ENCODE measurements at places on chromosomes 1 and 21.

DNA sequence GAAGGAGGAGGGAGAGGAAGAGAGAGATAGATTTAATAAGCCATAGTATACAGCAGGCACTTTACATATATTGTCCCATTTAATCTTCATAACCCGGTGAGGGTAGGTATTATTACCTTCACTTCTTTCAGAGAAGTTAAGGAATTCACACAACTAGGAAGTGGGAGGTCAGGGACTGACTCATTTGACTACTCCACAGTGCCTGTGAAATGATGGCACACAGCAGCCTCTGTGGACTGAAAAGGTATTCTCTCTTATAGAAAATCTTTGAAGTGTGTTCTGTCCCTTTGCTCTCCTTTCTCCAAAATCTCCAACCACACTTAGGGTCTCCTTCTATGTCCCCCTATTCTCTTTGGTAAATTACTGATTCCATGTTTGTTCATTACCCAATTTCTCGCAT lies 23.9 kb downstream of the PALMD start:
- no peak for DNase-seq

GRCh38 chr1:226670073-226670472 lies 69.0 kb downstream of the ITPKB start:
- no peak for DNase-seq

GRCh38 chr1:59156526-59157199 lies 140.2 kb upstream of the FGGY start:
- DNase-seq = peak; percentile 85

DNA sequence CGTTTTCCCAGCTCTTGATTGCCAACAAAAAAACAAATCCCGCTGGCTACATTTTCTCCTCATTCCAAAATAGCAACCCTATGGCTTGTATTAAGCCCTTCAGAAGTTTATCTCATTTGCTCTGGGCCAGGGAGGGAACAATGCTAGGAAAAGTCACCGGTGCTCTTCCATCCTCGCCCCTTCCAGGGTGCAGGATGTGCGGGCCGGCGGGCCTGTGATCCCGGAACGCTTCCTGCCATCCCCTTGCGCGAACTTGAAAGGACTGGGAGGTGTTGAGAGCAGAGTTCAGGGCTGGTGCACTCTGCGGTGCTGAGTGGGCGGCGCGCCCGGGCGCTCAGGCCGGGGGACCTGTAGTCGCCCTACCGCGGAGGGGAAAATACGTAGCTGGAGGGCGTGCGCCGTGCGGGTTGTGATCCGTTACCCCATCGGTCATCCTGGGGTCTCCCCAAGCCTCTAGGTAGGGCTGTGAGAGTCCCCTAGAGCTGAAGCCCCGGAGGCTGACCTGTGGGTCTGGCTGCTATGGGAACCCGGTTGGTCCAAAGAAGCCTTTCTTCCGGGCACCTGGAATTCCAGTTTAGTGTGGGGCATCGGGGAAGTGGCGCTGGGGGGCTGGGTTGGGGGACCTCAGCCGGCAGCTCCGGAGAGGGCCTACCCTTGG lies 13.1 kb downstream of the NR5A2 start:
- DNase-seq = no peak

- DNase-seq = no peak
Measured at GRCh38 chr1:97038410-97038809, 316.8 kb downstream of the PTBP2 start.

DNA sequence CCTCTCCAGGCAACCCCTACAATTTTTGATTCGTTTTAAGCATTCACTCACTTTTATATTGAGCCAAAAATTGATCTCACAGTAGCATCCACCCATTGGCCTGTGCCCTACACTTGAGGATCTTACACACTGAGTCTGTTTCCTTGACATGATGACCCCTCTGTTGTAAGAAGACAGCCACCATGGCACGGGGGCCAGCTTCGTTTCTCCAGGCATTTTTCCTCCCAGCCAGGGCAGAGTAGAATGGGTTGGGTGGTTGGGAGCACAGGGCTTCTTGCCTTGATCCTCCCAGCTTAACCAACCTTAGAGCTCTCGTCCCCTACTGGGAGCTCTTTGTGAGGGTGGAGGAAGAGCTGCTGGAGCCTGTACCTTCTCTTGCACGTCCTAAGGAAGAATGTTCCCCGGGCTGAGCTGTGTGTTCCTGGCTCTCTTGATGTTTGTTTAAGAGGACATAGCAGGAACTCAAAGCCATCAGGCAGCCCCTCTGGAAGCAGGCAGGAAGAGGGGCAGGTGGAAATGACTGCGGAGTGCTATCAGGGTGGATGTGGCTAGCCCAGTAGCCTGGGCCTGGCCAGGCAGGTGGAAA lies 213.2 kb upstream of the TMEM51 start:
- DNase-seq = no peak

DNA sequence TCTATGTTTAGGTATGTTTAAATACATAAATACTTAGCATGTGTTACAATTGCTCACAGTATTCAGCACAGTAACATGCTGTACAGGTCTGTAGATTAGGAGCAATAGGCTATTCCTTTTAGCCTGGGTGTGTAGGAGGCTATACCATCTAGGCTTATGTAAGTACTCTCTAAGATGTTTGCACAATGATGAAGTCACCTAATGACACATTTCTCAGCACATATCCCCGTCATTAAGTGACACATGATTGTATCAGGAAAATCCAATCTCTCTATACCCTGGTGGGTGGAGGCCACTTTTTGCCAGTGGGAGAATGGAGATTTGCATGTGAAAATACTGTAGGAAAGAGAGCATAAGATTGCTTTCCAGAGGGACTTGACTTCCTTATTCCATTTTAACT lies 5.5 kb upstream of the TEDDM1 start:
- no peak for DNase-seq

GRCh38 chr1:158942490-158942889 lies 11.1 kb downstream of the PYHIN1 start:
- DNase-seq = no peak

DNA sequence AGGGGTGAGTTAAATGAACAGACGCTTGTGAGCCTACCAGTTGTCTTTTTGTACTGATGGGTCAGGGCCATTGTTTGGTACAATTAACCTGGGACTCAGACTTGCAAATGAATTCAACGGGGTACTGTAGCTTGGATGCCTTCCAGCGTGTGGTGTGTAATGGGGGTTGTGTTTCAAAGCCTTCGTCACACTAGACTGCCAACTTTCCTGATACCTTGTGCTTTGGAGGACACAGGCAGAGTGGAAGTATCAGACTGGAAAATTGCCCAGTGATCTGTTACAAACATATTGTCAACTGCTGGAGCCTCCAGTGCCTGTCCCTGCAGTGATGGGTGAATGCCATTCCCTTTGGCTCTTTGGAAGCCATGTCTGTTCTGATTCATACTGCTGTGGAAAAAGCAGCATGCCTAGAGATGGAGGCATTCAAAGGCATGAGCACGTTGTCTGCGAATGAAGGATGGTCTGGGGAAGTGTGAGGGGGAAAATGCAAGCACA lies 384.5 kb downstream of the LMX1A start:
- DNase-seq = no peak

DNA sequence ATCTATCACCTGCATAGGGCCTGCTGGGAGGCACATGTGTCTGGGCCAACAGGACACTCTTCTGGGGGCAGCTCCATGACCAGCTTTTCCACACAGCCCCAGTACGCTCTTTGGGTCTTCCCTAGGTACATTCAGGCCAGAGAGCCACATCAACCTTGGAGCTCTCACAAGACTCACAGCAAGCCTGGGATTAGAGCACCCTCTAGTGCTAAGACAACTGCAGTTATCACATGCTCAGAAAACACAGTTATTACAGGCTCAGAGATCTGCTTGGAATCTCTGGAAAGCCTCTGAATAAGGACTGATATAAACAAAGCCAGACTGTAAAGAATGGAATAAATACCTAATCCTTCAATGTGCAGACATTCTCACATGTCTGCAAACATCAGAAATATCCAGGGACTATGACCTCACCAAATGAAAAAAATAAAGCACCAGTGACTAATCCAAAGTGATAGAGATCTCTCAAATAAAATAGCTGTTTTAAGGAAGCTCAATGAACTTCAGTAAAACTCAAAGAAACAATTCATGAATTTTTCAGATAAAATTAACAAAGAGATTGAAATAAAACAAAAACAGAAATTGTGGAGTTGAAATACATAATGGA lies 563.9 kb upstream of the NR5A2 start:
- peak; percentile 31 for DNase-seq

GRCh38 chr1:170698301-170699275 lies 34.7 kb downstream of the PRRX1 start:
- DNase-seq = no peak

GRCh38 chr21:43345746-43346409 lies 81.1 kb downstream of the SIK1 start:
- no peak for DNase-seq

GRCh38 chr21:41641510-41641815 lies 125.4 kb downstream of the RIPK4 start:
- DNase-seq = no peak

- DNase-seq = no peak
Measured at GRCh38 chr1:178739285-178740045, 14.4 kb downstream of the RALGPS2 start.

DNA sequence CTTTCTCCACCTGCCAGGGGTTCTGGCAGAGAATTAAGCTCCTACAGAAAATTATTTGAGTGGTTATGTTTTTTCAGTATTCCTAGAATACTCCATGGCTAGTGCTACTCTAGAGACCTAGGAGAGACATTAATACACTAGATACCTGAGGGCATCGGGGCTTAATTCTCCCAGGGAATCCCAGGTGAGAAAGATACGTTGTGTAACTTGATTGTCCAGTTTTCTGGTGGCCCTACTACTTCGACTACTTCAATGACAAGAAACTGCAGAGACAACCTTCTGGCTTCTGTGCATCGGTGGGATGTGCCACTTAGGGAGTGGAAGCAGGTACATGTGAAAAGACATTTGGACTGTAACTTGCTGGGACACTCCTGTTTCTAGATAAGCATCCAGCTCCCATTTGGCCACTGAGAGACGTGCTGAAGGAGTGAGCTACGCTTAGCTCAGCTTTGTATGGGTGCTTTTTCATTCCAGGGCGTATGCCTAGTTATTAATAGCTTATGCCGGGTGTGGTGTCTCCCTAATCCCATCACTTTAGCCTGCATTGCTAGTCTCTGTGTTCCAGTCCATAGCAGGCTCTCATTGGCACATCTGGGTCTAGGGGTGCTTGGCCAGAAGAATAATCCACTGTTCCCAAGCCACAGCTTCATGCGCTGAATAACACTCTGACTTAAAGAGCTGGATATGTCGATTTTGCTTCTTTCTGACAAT lies 300.7 kb downstream of the SIPA1L2 start:
- DNase-seq = no peak

DNA sequence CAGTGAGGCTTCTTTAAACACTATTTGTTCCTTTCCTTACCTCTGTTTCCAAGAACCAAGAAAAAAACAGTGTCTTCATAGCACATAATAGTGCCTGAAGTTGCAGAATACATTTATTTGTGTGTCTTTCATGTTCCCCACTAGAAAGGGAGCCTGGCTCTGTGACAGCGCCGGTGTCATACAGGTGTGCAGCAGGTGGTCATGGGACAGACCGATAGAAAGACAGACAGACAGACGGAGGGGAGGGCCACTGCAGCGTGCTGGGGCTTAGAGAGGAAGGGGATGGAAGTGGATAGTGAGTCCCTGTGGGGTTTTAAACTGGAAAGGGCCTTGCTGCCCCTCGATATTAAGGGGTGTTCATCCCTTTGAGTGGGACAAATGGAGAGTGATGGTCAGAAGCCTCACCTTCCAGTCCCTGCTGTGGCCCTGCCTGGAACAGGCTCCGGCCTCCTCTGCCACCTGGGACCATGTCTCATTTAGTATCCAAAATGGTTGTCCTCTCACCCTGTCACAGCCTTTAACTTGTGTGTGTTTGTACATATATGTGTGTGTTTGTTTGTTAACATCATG lies 152.9 kb downstream of the PGBD5 start:
- no peak for DNase-seq

DNA sequence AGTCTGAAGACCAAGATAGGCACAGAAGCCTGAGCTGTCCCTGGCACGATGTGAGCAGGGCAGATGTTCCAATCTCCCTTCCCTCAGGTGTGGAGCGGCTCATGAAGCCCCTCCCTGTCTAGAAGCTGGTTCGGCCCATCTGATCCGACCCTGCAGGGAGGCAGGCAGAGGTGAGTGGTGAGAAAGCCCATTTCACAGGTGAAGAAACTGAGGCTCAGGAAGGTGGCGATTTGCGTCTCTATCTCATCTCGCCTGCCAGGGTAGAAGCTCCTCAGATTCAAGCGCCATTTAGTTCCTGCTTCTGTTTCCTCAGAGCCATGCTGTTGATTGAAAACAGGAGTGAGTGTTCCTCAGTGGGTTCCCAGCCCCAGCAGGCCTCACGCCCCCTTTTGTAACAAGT lies 16.9 kb upstream of the TENT5B start:
- no peak for DNase-seq

DNA sequence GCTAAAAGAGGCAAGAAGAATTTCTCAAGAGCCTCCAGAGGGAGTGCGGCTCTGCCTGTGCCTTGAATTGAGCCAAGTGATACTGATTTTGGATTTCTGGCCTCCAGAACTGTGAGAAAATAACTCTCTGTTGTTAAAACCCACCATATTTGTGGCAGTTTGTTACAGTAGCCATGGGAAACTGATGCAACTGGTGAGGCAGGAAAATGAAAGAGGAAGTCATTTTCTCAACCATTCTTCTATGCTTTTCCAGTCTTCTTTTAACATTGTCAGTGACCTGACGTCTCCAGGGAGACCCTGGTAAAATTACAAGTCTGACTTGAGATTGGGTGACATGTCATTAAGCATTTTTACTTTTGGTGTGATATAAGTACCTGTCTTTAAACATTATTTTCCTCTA lies 5.8 kb downstream of the OR6P1 start:
- no peak for DNase-seq

GRCh38 chr1:24150234-24151174 lies 7.6 kb upstream of the IL22RA1 start:
- DNase-seq = peak; percentile 96

DNA sequence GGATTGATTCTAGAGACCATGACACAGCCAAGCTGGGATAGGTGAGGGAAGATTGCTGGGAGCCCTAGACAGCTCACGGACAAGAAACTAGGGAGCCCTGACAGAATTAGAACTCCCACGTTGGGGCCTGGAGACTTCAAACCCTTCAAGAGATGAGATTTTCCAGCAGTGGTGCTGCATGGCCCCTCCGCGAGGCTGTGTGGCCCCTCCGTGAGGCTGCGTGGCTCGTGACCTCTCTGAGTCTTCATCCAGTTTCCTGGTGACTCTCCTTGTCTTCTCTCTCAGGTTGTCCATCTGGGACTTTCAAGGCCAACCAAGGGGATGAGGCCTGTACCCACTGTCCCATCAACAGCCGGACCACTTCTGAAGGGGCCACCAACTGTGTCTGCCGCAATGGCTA lies 109.9 kb downstream of the LACTBL1 start:
- DNase-seq = no peak

DNA sequence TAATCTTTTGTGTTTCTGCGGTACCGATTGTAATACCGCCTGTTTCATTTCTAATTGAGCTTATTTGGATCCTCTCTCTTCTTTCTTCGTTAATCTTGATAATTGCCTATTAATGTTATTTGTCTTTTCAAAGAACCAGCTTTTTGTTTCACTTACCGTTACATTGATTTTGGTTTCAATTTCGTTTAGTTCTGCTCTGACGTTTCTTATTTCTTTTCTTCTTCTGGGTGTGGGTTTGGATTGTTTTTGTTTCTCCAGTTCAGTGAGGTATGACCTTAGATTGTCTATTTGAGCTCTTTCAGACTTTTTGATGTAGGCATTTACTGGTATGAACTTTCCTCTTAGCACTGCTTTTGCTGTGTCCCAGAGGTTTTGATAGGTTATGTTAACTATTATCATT lies 9.4 kb downstream of the OR2M2 start:
- no peak for DNase-seq
